Astrocyte of the cerebellum (primary cell): ENCODE measurements at places on chromosomes 4 and X.

DNA sequence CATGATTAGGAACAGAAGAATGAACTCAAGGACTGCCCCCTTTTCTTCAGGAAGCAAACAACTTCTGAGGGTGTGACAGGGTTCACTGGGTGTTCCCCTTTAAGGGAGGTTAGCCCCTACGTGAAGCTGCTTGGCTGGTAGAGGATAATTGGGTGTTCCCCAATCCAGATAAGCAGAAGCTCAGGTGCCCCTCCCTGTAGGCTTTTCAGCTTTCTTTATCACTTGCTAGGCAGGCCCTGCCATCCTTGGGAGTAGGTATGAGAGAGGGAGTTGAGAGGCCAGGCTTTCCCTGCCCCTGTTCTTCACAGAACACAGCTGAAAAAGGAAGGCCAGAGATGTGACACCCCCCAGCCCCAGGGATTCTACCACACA lies 44.2 kb downstream of the RTL9 start:
- DNase-seq: no peak

DNA sequence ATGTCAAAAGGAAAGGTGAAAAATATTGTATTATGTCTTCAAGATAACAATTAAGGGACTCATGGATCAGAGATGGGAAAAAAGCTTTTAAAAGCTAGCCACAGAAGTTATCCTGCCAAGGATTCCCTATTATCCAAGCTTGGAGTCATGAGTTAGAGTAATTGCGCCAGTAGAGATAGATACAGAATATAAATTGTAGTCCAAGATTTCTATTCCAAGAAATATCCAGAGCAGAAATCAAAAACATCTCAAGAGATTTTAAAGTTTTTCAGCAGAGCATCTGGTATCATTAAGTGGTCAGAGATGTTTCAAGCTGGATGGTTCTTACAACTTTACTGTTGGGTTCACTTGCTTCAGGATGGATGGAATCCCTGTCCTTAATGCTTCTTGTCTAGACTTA lies 186.7 kb downstream of the PCDH18 start:
- no peak for DNase-seq

DNA sequence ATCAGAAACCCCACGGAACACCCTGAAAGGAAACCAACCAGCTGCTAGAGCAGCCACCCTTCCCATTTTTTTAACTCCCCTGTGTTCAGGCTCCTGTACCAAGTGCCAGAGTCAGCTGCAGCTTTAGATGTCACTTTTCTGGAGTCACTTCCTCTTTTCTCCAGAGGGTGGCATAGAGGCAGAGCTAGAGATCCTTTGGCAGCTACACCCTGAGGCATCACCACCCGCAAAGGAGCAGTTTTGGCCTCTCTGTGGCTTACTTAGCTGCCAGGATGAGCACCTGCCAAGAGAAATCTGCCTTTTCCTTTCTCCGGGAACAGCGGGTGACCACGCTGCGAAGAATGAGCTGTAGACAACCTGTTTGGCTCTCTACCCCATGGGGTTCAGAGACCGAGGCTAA lies 58.0 kb upstream of the CHRDL1 start:
- peak; percentile 19 for DNase-seq

- DNase-seq: no peak
These were observed 52.8 kb downstream of the GPRIN3 start for GRCh38 chr4:89254847-89255246.

DNA sequence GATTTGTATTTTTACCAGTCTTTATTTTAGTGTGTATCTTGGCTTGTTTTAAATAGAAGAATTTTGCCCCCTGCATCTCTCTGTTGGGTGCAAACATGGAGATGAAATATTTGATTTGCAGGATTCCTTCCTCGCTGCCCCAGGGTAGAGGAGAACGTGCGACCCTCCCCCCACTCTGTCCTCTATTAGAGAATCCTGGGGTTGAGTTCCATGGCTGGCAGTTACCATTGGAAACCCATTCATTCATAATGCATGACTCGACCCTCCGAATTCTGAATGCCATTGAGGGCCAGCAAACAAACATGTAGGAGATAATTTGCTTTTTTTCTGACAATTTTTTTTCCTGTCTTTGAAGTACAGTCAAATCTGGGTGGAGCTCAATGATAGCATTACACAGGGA lies 53.7 kb downstream of the TRIM2 start:
- no peak for DNase-seq

- DNase-seq: no peak
These were observed 8.9 kb upstream of the GSX2 start for GRCh38 chr4:54090804-54091623.

DNA sequence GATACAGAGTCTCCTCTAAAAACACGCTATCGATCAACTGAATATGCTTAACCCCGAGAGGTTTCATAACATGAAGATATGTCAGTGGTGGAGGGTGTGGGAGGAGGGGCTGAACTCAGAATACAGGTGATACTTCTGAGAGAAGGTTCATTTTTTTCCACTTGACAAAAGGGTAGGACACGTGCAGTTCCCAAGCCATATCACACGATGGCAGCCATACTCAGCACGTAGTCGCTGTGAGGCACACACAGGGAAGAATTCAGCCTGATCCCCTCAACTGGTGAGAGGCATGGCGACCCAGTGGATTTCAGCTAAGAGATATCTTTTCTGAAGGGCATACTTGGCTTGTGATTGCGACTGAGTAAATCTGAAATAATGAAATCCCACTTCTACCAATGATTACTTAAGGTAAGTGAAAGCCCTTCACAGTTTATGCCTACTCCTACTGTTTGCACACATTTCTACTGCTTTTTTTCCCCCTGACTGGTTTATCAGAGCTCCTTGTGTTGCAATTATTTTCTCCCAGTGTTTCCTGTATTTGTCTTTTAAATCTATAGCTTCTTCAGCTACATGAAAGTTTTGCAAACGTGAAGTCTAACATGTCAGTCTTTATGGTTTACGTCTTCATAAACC lies 133.1 kb downstream of the CORIN start:
- DNase-seq: no peak

- peak; percentile 11 for DNase-seq
These were observed 1344.3 kb downstream of the ADGRL3 start for GRCh38 chr4:62544428-62544827.

- DNase-seq: no peak
These were observed 16.4 kb downstream of the FHL1 start for GRCh38 chrX:136163689-136164088.

DNA sequence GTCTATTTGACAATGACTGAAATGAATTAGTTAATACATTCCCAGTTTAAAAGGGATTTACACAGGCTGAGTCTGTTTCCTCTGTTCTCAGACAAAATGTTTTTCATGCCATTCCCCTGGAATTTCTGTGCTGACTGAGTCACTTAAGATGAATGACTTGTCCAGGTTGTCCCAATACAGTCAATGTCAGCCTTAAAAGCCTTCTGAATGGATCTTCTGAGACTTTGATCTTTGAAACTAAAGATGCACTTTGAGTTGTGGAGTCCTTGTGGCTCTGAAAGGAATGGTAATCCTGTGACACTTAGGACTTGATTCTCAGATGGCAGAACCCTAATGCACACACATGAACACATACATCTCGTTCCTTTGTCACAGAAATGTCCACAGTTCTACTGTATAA lies 622.2 kb upstream of the GRID2 start:
- DNase-seq: no peak

GRCh38 chr4:37685823-37686372 lies 278 bp downstream of the RELL1 start:
- no peak for DNase-seq

DNA sequence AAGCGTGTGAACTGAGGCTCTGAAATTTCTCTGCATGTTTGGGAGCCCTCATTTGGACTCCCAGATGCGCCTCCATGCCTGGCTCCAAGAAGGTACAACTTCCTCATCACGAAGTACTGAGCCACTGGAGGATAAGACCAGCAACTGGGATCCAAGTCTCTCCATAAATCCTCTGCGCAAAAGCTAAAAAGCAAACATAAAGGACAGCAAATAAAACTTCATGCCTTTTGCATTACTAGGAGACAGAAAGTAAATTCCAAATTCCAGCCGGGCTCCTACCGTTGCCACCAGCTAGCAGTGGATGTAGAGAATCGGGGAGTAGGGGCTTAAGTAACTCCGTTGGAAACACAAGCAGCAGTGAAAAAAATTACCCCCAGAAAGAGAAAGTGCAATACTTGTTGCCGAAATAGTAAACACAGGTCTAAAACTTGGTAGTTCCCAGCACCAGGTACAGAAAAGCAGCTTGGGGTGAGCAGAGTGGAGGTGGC lies 477.1 kb upstream of the TENM3 start:
- DNase-seq: no peak

GRCh38 chr4:121041307-121042090 lies 30.8 kb downstream of the NDNF start:
- no peak for DNase-seq

DNA sequence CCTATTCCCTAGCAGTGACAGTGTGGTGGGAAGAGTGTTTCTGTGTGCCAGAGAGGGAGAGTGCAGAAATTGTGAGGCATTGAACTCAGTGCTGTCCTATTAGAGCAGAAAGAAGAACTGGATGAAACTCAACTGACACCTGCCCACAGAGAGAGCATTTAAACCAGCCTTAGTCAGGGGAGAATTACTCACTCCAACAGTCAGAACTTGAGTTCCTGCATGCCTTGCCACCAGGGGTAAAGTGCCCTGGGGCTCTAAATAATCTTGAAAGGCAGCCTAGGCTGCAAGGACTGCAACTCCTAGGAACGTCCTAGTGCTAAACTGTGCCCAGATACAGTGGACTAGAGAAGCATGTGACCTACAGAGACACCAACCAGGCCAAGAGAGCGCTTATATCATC lies 12.8 kb downstream of the CYSLTR1 start:
- DNase-seq: no peak

GRCh38 chr4:166518776-166519175 lies 645.7 kb downstream of the TLL1 start:
- DNase-seq: no peak

GRCh38 chr4:149102765-149103164 lies 660.6 kb upstream of the NR3C2 start:
- peak; percentile 6 for DNase-seq

GRCh38 chr4:164949448-164950143 lies 27.9 kb downstream of the TRIM61 start:
- no peak for DNase-seq

DNA sequence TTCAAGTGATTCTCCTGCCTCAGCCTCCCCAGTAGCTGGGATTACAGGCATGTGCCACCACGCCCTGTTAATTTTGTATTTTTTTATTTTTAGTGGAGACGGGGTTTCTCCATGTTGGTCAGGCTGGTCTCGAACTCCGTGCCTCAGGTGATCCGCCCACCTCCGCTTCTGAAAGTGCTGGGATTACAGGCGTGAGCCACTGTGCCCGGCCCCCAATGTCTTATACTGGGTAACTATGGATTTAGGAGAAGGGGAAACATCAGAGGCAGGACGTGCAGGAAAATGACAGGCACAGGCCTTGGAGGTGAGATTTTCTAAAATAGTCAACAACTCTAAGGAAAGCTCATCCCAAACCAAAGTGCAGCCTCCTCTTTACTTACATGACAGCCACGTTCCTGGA lies 11.1 kb upstream of the TSPYL2 start:
- DNase-seq: no peak

DNA sequence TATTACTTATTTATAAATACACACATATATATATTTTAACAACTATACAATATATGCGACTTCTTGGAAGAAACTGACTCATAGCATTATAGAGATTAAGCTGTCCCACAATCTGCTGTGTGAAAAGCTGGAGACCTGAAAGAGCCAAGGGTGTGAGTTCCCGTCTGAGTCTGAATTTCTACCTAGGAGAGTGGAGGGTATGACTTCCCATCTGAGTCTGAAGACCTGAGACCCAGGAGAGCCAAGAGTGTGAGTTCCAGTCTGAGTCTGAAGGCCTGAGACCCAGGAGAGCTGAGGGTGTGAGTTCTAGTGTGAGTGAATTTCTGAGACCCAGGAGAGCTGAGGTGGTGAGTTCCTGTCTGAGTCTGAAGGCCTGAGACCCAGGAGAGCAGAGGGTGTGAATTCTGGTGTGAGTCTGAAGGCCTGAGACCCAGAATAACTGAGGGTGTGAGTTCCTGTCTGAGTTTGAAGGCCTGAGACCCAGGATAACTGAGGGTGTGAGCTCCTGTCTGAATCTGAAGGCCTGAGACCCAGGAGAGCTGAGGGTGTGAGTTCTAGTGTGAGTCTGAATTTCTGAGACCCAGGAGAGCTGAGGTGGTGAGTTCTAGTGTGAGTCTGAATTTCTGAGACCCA lies 8.9 kb upstream of the P2RY8 start:
- no peak for DNase-seq

GRCh38 chr4:86500527-86500926 lies 93.6 kb upstream of the PTPN13 start:
- DNase-seq: no peak

- DNase-seq: peak; percentile 88
These were observed 20.5 kb downstream of the ARSJ start for GRCh38 chr4:113958766-113959538.

- no peak for DNase-seq
These were observed 187.0 kb downstream of the AASDH start for GRCh38 chr4:56200275-56200674.

DNA sequence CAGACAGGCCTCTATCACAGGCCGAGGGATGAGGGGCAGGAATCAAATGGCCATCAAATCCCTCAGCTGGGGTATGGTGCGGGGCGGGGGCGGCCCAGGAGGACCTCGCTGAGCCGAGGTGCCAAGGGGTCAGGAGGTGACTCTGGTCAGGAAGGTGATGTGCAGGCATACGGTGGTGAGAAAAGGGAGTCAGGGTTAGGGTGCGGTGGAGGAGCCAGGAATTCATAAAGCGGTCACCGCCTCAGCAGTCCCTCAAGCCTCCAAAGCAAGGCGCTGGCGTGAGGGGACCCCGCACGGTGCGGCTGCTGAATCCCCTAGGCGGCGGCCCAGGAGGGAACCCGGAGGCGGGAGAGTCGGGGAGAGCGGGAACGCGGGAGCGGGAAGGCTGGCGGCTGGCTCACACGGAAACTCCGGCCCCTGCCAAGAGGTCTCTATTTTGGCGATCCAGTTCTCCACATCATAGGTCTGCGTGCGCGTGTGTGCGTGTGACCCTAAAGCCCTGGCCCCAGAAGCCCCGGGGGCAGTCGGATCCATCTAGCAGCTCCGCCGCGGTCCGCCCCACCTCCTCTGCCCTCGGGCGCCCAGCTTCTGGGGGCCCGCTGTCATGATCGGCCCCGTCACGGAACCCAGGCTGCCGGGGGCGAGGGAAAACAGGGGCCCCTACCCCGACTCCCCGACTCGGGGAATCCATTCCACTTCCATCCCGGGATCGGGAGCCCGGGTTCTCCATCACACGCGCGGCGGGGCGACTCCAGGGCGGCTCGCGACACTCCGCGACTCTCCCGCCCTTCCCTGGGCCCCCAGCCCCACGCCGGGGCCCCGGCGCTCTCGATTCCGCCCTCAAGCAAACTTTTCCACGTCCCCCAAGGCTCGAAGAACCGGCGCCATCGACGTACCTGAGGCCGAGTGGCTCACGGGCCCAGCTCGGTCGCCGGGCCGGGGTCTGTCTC lies 593 bp downstream of the ELF4 start:
- DNase-seq: no peak
